ENCODE measurements at places on chromosomes 13 and 19.

GRCh38 chr13:44305286-44305685 lies 68.3 kb upstream of the SERP2 start:
- no peak for DNase-seq

- no peak for DNase-seq
Measured at GRCh38 chr13:95568131-95568530, 15.6 kb downstream of the CLDN10 start.

GRCh38 chr13:50587645-50588373 lies 255.7 kb downstream of the DLEU7 start:
- DNase-seq, result no peak

- DNase-seq, result no peak
Measured at GRCh38 chr13:33217256-33217655, 68.3 kb downstream of the STARD13 start.

GRCh38 chr19:52286256-52286655 lies 10.7 kb upstream of the ZNF480 start:
- no peak for DNase-seq

- no peak for DNase-seq
Measured at GRCh38 chr19:1327125-1327524, 41.5 kb downstream of the EFNA2 start.

- DNase-seq, result no peak
Measured at GRCh38 chr13:40485611-40486517, 180.6 kb downstream of the FOXO1 start.

- no peak for DNase-seq
Measured at GRCh38 chr13:101018720-101019119, 344.1 kb upstream of the TMTC4 start.

DNA sequence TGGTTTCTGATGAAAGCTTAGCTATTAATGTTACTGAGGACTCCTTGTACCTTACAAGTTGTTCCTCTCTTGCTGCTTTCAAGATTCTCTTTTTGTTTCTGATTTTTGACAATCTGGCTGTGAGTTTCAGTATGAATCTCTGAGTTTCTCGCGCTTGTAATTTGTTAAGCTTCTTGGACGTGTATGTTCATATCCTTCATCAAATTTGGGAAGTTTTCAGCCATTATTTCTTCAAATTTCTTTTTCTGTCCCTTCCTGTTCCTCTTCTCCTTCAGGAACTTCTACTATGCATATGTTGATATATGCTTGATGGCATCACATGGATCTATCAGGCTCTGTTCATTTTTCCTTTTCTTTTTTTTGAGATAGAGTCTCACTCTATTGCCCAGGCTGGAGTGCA lies 5.6 kb upstream of the URI1 start:
- DNase-seq, result no peak

DNA sequence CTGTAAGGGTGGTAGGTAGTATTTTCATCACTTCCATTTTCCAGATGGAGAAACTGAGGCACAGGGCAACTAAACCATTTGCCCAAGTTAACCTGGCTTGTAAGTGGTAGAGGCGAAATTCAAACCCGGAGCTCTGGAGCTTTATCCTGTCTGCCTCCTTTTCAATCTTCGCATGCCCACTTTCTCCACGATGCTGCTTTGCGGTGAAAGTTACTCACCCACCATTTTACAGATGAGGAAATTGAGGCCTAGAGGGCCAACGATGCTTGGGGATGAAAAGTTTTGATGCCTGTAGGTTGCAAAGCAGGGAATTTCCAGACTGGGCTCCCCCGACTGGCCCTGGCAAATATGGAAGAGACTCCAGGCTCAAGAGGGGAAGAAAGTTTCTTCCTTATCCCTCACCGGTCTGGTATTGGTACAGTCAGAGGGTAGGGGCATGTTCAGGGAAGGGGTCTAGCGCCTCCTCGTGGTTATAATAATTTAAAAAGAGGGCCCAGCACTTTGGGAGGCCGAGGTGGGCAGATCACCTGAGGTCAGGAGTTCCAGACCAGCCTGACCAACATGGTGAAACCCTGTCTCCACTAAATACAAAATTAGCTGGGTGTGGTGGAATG lies 1.9 kb upstream of the SH2D3A start:
- DNase-seq, result no peak

GRCh38 chr13:39403106-39403505 lies 199.9 kb downstream of the LHFPL6 start:
- no peak for DNase-seq

- no peak for DNase-seq
Measured at GRCh38 chr13:93338906-93339305, 112.3 kb downstream of the GPC6 start.

Data from stimulated activated CD8-positive, alpha-beta memory T cell treated with anti-CD3 and anti-CD28 coated beads, Interleukin-7, amount 100 ng/mL, for 24 hours (primary cell).